ENCODE measurements at places on chromosomes 7 and 10.

DNA sequence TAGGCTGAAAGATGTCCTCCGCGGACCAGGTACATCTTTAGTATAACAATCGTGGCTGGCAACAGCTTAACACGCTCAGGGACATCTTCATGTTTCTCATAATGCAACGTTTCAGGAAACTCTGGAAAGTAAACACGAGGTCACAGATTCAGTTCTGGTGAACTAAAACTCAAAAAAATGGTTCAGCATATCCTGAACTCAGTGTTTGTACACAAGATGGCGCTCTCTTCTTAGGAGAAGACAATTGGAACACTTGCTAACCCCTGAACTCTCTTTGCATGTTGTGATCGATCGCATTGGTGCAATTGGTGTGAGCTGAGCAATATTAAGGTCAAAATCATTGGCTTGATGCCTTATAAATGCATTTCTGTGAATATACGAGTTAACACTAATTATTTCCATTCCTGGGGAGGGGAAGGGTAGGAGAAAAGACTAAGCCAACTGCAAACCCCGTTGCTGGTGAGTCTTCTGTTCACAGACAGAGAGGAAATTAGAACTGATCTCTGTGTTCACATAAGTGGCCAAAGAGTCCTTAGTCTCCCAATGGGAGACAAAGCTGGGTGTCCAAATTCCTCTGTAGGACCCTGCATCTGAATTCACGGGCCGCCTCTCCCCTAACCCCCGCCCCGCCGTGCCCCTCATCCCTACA, 52.6 kb upstream of the FAM180A start:
- DNase-seq = no peak

- DNase-seq = no peak
Observed at GRCh38 chr10:11227103-11227502, 209.4 kb downstream of the CELF2 start.

DNA sequence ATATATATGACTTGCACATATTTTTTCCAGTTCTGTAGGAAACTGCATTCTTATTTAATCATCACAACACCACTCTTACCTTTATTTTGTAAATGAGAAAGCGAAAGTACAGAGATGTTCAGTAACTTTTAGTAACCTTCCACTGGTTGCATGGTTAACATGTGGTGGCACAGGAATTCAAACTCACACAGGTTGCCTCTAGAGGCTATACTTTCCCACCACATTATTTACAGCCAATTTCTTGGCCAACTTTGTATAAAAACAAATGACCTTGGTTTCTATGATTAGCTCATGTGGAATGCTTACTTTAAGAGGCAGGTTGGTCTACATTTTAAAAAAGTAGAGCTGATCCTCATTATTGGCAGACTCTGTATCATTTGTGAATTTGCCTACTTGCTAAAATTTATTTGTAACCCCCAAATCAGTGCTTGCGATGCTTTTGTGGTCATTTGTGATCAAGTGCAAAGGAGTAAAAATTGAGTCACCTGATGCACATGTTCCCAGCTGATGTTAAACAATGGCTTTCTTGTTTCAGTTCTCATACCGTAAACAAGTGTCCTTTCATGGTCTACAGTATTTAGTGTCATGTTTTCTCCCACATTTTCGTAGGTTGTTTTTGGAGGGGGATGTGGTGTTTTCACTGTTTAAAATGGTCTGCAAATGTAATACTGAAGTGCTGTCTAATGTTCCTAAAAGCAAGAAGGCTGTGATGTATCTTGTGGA, 14.8 kb downstream of the BBS9 start:
- peak; percentile 21 for DNase-seq

GRCh38 chr10:103967448-103968071, 620 bp downstream of the SLK start:
- peak; percentile 95 for DNase-seq

GRCh38 chr10:114720685-114721278, 62.7 kb upstream of the ABLIM1 start:
- DNase-seq = no peak

DNA sequence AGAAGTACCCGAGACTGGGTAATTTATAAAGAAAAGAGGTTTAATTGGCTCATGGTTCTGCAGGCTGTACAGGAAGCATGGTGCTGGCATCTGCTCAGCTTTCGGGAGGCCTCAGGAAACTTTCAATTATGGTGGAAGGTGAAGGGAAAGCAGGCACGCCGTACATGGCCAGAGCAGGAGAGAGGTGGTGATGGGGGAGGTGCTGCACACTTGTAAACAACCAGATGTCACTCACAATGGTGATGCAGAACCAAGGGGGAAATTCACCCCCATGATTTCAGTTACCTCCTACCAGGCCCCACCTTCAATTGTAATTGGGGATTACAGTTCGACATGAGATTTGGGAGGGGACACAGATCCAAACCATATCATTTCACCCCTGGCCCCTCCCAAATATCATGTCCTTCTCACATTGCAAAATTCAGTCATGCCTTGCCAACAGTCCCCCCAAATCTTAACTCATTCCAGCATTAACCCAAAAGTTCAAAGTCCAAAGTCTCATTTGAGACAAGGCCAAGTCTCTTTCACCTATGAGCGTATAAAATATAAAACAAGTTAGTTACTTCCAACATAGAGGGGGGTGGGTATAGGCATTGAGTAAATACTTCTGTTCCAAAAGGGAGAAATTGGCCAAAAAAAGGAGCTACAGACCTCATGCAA, 50.0 kb downstream of the RSBN1L start:
- DNase-seq = no peak

DNA sequence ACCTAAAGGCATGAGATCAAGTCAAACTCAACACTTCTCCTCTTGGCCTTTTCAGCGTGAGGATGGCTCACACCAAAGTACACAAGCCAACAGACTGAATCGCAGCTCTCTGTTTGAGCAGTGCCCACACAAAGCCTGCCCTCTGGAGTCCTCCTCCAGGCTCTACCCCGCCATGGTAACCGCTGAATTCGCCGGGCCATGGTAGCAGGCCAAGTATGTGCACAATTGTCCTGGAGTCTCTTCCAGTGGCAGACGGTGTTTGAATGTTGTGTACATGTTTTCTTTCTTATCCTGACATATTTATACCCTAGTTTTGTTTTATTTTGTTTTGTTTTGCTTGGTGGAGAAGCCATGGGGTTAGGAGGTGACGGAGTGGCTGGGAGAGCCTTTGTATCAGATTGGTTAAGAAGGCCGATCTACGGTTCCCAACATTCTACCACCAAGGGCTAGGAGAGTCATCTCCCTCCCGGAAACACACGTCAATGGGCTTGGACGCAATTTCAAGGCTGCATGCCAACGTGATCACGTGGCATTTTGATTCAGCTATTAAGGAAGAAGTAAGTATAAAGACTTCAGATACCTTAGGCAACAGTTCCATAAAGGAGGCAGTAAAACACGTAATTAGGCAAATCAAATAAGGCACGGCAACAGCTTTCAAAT, 12.1 kb upstream of the SHH start:
- DNase-seq = peak; percentile 84

- no peak for DNase-seq
Observed at GRCh38 chr7:32316839-32317238, 173.3 kb downstream of the LSM5 start.

GRCh38 chr7:101023839-101024238, 4.0 kb downstream of the MUC17 start:
- DNase-seq = no peak

DNA sequence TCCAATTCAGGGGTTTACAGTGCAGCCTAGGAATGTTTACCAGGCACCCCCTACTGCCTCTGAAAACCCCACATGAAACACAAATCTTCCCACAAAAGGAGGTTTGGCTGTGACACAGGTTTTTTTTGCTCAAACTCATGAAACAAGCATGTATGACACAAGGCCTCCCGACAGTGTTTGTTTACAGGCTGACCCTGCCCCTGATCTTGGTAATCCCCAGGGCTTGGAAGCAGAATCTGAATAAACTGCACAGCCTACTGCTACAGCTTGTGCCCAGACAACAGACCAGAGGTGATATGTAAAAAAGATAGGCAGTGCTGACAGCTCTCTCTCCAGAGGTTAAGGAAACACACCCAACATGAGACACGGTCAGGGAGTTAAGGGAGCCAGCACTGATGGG, 184.2 kb downstream of the KMT2E start:
- DNase-seq = peak; percentile 78

All from osteoblast (primary cell).